Hindlimb muscle (tissue), 1 donor: ENCODE measurements at places on chromosomes 11 and 22.

- peak; percentile 58 for DNase-seq
Measured at GRCh38 chr11:122439866-122440810, 215.4 kb upstream of the UBASH3B start.

- peak; percentile 73 for DNase-seq
Measured at GRCh38 chr11:8719211-8719649, 36.6 kb downstream of the RPL27A start.

DNA sequence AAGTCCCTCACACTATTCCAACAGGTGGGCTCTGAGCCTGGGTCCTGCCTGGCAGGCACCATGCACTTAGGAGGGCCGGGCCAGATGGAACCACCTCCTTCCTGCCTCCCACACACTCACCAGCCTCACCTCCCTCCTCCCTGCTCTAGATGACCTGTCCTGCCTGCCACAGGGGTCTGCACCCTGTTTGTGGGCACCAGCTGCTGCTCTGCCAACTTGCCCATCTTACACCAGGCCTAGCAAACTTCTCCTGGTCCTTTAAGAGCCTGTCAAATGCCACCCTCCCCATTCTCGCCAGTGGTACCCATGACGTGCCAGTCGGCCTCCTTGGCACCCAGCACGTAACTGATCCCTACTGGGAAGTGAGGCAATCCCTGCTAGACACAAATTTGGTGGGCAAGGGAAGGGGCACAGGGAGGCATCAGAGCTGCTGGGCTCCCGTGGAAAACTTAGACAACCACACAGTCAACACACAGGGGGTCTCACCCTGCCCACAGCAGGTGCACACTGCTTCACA is 3.1 kb downstream of the MOB2 start:
- DNase-seq: no peak

DNA sequence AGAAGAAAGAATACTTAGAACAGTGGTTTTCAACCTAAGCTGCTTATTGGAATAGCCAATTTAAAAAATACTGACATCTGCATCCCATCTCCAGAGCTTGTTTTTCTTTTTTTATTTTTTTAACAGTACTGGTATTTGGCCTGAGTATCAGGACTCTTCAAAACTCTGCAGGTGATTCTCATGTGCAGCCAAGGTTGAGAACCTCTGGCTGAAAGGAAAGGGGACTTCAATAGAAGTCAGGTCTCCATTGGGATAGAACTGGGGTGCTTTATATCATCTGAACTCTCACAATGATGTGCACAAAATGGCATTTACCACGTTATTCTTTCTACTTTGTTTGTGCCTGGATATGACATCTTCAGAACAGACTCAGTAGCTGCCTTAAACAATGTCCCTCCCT is 55.3 kb downstream of the BBOX1 start:
- no peak for DNase-seq

DNA sequence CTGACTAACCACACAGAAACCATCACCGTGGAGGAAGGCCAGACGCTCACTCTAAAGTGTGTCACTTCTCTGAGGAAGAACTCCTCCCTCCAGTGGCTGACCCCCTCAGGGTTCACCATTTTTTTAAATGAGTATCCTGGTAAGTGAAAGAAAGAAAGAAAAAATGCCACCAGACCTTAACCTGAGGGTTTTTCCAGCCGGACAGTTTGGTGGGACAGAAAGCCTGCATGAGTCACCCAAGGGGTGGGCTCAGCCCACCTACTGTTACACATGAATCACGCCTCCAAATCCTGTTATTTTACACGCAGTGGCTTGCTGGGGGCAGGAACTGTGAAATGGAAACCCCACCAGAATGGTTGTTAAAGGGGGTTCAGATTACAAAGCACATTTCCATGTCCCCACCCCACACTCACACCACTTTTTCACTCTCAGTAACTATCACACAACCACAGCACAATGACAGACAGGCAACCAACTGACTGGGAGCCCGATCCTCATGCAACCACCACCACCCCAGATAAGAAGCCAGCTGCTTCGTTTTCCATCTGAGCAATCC is 11.9 kb downstream of the CRTAM start:
- no peak for DNase-seq

DNA sequence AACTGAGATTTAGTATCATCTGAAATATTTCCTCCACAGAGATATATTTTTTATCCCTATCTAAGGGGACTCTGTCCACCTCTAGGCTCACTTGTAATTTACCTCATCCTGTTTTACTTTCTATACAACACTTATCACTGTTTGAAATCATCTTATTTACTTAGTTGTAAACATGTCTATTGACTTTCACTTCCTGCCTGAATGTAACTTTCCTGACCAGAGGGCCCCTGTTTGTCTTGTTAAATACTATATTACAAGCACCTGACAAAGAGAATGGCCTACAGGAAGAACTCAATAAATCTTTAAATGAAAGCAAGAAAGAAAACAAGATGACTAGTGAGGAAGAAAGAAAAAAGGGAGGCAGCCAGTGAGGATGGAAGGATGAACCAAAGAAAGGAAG is 1727.5 kb downstream of the LRRC4C start:
- DNase-seq: no peak

GRCh38 chr11:70032943-70033710 is 45.0 kb upstream of the ANO1 start:
- no peak for DNase-seq

DNA sequence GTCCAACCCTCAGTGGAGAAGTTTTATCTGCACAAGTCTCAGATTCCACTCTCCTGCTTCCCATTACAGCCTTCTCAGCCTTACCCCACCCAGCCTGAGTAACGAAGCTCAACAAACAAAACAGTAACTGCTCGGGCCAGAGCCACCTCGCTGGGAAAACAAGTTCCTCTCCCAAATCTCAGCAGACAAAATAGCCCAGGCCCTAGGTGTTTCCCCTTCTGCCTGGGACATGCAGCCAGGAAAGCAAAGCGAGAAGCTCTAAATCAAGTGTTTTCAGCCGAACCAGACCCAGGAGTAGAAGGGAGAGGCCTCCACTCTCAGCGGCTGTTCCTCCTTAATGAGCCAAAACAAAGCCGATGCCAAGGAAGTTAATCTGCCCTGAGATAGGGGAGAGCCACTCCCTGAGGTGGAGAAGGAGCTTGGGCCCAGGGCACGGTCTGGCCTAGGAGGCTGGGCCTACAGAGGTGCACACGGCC is 44.0 kb downstream of the LIF start:
- peak; percentile 46 for DNase-seq

GRCh38 chr11:62081378-62082291 is 42.2 kb upstream of the INCENP start:
- peak; percentile 69 for DNase-seq

- DNase-seq: no peak
Measured at GRCh38 chr22:49933236-49934159, 15.1 kb downstream of the CRELD2 start.

DNA sequence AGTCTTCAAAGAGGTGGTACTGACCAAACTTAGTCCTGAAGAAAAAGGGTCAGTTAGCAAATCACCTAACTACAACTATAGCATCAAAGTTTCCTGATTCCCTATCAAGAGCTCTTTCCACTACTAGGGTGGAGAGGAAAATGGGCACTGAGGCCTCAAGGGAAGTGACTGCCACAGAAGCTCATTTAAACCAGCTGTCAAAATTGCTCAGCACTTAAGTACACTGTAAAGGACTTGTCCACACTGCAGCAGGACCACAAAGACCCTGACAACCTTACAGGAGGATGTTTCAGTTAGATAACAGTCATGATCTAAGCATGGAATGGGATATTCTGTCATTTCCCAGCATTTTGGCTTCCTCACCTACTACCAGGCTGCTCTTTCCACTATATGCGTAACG is 33.0 kb downstream of the FAM168A start:
- no peak for DNase-seq

- DNase-seq: no peak
Measured at GRCh38 chr11:75938543-75938942, 123.5 kb downstream of the UVRAG start.

- peak; percentile 73 for DNase-seq
Measured at GRCh38 chr22:35894937-35895708, 133.5 kb downstream of the RBFOX2 start.

GRCh38 chr11:5923427-5923776 is 18.6 kb upstream of the OR56A3 start:
- no peak for DNase-seq

DNA sequence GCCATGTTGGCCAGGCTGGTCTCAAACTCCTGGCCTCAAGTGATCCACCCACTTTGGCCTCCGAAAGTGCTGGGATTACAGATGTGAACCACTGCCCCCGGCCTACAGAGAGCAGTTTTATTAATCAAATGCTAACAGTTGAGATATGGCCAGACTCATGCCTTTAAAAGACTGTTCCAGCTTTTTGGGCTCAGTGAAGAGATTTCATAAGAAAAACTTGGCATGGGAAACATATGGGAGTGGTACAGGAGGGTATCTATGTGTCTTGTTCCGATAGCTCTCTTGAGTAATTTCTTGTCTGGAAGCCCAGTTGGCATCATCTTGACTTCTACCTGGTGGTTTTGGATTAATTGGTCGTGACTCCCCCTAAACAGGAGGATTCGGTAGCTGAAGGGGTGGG is 8.2 kb upstream of the SLC37A4 start:
- DNase-seq: no peak

- peak; percentile 61 for DNase-seq
Measured at GRCh38 chr11:128473636-128474035, 113.7 kb downstream of the ETS1 start.

DNA sequence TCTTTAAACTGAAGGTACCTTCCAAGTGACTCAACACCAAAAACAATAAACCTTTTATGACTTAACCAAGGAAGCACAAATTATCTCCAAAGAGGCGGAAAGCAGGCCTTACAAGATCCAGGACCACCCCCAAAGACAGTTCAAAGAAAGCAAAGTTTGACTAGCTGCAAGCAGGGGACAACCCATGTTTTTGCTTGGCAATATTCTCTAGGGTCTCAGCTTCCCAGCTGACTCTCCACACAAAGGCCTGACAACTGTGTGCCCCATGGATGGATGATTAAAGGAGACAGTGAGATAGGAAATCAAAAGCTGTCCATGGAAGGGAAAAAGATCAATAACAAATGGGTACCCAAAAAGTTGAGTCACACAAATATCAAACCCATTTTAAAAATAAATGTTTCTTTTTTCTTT is 232.2 kb downstream of the DDX10 start:
- no peak for DNase-seq

GRCh38 chr11:113006896-113007445 is 45.8 kb downstream of the NCAM1 start:
- DNase-seq: no peak

DNA sequence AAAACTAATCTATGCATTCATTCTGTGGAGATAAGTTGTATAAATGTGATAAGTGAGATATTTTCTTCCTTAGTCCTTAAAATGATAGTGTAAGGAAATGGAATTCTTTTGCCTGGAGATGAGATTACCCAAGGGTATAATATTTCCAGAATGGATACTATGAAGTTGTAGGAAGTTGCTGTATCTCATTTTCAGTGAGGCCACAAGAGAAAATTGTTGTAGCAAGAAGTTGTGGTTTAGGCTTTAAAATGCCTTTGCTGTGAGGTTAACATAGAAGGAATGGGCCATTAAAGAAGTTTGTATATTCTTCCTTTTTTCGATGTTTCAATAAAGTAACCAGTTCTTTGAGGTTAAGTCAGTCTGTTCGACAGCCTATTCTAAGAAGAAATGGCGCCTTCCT is 50.7 kb upstream of the LIN7C start:
- no peak for DNase-seq

- DNase-seq: no peak
Measured at GRCh38 chr11:38824573-38824972, 2226.5 kb upstream of the RAG2 start.

- DNase-seq: no peak
Measured at GRCh38 chr11:19982774-19983495, 177.3 kb downstream of the DBX1 start.
